ENCODE measurements at places on chromosomes 4 and X.
A peak's percentile ranks its signal among the peaks of the same experiment; 100 is the strongest.

- peak; percentile 71 for DNase-seq
These were observed 581 bp downstream of the UBE2K start for GRCh38 chr4:39698424-39699009.

DNA sequence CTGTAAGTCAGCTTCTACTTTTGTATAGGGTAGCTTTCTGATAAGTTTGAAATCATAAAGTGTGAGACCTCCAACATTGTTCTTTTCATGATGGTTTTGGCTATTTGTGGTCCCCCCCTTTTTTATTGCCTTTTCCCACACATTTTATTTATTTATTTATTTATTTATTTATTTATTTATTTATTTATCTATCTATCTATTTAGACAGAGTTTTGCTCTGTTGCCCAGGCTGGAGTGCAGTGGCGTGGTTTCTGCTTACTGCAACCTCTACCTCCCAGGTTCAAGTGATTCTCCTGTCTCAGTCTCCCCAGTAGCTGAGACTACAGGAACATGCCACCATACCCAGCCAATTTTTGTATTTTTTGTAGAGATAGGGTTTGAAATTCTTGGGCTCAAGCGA, 9.7 kb upstream of the MTHFD2L start:
- no peak for DNase-seq

DNA sequence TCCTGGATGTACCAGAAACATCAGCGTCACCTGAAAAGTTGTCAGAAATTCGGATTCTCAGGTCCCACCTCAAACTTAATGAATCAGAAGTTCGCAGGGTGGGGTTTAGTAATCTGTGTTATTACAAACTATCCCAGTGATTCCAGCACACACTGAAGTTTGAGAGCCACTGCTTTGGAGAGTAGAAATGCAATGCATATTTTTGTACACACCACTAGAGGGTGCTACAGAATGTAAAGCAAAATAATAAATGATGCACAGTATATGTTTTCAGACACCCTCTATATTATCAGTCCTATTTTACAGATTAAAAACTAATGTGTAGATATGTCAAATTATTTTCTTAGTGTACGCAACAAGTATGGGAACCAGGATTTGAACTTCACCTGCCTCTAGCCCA, 2.4 kb upstream of the MORF4L2 start:
- DNase-seq: no peak

GRCh38 chr4:141898346-141898745, 262.0 kb downstream of the IL15 start:
- DNase-seq: no peak

GRCh38 chr4:69970071-69970470, 4.5 kb upstream of the CSN2 start:
- DNase-seq: no peak

DNA sequence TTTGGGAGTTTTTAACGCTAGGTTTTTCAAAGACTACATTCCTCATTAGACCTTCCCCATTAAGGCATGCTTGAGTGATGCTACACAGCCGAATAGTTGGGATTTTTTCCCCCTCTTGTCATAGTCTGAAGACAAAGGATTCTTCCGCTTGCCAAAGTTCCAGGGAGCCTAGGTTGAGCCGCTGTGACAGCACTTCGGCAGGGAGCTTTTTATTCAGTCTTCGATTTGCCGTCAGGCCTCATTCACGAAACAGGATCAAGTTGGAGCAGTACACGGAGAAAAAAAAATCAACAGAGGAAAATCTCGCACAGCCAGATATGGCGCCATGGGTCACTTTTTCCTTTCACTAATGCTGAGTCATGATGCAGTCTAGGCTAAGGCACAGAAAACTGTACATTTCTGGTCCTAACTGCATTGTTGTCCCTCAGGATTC, 24.3 kb downstream of the SHROOM3 start:
- no peak for DNase-seq

- DNase-seq: no peak
These were observed 38.2 kb upstream of the TMPRSS11B start for GRCh38 chr4:68283714-68284113.

- no peak for DNase-seq
These were observed 640.3 kb downstream of the TRIML1 start for GRCh38 chr4:188779581-188779980.

- no peak for DNase-seq
These were observed 341.4 kb upstream of the INTU start for GRCh38 chr4:127291316-127291715.

GRCh38 chrX:22800360-22800759, 199.4 kb upstream of the DDX53 start:
- no peak for DNase-seq

GRCh38 chr4:70158576-70158975, 4.5 kb downstream of the PRR27 start:
- DNase-seq: no peak

DNA sequence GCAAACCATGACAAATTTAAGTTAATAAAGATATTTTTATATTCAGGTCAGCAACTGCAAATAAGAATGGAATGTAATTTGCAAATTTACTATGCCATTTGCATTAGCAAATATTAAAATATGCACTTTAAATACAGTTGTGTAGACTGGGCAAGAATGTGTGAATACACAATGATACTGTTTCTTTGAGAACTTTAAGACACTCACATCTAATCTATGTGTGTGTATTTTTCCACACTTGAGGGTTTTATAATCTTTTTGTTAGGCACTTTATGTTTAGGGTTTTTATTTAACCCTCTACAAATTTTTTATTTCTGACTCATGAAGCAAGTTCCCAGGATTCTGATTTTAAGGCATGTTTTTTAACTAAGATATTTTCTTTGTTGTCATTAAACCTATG, 23.9 kb upstream of the NDNF start:
- no peak for DNase-seq

DNA sequence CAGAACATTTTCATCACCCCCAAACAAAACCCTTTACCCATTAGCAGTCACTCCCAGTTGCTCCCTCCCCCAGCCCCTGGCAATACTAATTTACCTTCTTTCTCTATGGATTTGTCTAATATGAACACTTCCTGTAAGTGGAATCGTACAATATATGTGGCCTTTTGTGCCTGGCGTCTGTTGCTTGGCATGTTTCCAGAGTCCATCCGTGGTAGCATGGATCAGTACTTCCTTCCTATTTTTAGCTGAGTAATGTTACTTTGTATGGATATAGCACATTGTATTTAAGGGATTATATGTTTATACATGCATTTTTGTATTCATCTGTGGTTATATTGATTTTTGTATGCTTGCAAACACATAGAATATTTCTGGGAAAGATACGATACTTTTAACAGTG, 48.2 kb downstream of the PPEF1 start:
- no peak for DNase-seq

DNA sequence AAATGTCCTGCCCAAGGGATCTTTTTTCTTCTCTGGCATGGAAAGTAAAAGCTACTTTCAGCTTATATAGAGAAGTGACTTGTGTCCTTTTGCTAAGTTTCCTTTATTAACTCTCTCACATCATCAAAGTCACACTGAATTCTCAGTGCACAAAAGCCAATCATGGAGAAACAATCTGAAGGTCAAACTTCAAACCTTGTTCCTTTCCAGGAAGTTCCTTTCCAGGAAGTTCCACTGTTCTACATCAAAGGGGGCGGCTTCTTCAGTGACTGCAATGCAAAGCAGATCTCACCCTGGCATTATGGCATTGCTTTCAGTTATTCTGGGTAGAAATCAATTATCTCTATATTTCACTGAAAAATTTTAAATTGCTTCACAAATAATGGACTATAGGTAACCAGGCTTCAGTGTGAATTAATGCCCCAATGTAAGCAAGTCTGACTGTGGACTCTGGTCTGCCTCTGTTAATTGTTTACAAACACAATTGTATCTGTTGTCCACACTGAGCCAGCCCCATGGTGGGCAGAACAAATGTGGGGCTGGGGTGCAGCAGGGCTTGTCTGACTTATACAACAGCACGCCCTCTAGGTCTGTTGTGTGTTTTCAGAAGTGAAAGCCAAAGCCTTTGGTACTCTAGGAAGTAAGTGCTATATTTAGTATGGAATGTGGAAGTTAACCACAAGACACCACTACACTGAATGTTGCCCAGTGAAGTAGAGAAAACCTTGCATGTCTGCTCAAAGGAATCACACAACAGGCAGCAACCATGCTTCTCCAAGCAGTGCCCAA, 98.8 kb downstream of the CDS1 start:
- DNase-seq: no peak

GRCh38 chr4:121654738-121655137, 42.0 kb downstream of the ANXA5 start:
- DNase-seq: no peak

DNA sequence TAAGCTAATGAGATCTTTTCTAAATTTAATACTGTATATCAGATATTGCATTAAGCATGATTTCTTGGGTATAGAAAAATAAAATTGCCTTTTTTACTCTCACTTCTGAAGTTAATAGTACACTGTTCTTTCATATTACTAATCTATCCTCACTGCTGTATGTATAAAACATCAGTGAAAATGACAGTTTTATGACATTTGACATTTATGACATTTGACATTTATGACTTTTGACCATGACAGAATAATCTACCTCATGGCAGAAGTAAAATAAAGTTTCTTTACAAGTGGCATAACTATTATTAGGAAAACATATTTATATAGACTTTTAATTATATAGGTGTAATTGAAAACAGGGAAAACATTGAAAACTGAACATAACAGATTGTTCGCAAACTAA, 13.3 kb downstream of the GRID2 start:
- DNase-seq: no peak

DNA sequence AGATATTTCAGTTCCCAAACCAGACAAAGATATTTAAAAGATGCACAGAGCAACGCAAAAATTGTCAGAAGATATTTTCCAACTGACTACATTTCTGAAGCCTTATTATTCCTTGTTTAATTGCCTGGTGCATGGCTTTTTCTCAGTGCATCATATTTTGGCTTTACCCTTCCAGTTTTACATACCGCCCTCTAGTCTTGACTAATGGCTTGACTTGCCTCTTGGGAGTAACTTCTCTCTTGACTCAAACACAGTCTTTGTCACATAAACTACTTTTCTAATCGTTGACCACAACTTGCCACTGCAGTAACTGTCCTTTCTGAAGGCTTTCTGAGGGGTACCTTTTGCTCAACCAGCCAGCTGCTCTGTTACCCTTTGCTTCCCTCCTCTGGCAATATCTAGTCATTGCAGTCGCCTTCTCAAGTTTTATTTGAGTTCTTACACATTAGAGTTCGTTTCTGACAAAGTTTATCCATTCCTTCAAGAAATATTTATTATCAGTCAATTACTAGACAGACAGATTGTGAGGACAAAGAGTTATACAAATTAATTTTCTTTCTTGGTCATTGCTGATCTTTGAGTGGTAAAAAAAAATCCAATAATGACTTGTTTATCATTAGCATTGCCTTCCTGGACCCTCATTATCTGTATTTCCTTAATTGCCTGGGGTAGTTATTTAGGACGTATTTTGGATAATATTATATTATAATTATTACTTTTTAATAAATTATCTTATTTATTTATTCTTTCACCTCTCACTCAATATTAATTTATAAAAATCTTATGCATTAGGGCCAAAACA, 506.9 kb upstream of the PCDH10 start:
- peak; percentile 43 for DNase-seq

GRCh38 chr4:38856524-38857337, at the start of gene TLR6:
TSS of gene TLR6 (minus strand) at chr4:38856817. CDS start at chr4:38829473, 27,344 bp downstream.
- peak; percentile 73 for DNase-seq

DNA sequence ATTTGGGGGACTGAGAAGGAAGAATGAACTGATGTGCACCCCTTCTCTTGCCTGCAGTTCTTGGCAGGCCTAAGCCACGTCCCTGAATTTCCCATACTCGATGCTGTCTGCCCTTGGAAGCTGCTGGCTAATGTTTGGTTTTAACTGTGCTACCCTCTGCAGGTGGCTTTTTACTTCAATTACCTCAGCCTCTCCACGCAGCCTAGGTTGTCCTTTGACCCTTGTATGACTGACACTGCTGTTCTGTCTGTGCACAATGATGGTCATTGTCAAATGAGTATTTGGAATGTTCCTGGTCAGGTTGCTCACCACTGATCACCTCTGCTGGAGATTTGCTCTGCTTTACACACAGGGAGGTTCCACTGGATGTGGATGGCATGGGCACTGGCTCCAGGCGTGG, 137.1 kb downstream of the ZNF518B start:
- DNase-seq: no peak

- DNase-seq: peak; percentile 78
These were observed 9.4 kb downstream of the TMEM187 start for GRCh38 chrX:153981771-153982533.

DNA sequence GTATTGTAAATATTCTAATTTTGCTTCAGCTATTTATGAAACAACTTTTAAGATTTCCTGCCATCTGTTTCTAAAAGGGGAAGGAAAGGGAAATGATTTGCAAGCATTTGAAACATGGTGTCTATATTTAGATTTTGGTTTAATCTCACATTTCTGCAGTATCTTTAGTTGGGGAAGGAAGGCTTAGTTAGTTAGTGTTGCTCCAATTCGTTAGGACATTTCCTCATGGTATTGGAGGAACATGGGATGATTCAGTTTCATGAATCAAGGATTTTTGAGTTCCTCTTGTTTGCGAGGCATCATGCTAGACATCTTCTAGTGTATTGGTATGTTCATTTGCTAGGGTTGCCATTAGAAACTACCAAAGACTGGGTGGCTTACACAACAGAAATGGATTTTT, 20.5 kb upstream of the TMEM192 start:
- no peak for DNase-seq

DNA sequence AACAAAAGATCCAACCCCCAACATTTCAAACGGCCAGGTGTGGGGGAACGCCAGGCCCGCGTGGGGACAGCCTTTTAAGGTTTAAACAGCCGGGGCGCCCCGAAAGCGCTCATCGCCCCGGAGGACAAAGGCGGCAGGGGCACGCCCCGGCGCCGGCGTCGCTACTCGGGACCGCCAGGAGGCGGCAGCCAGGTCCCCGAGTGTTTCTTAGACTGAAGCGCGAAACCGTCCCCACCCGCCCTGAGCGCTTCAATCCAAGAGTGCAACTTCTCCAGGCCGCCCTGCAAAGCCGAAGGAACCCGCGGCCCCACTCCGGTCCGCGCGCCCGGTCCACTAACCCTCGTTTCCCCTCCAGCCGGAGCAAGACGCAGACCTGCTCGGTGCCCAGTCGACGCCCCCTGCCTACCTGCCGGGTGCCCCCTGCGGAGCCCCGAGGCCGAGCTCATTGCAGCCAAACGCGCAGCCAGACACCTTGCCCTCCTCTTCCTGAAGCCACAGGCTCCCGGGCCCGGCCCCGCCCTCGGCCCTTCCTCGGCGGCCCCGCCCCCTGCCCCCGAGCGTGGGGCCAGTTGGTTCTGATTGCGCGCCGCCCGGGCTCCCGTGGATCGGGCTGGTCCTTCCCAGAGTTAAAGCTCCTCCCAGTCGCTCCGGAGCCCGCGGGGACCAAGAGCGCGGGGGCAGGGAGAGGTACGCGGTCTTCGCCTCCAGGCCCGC, at the start of gene CASP6:
TSS of gene CASP6 (minus strand) at position 496 of the 714 bp plus-strand sequence. CDS start at position 446, 50 bp downstream.
- DNase-seq: peak; percentile 87

- DNase-seq: no peak
These were observed 41.2 kb upstream of the APLN start for GRCh38 chrX:129695937-129696336.

- DNase-seq: no peak
These were observed 75.6 kb downstream of the STK32B start for GRCh38 chr4:5126857-5127256.

All from testis (tissue), 5 donors.